Stimulated activated CD4-positive, alpha-beta T cell treated with anti-CD3 and anti-CD28 coated beads, TNF-alpha, amount 100 ng/mL, for 1 hour (primary cell): ENCODE measurements at places on chromosomes 2 and 18.

DNA sequence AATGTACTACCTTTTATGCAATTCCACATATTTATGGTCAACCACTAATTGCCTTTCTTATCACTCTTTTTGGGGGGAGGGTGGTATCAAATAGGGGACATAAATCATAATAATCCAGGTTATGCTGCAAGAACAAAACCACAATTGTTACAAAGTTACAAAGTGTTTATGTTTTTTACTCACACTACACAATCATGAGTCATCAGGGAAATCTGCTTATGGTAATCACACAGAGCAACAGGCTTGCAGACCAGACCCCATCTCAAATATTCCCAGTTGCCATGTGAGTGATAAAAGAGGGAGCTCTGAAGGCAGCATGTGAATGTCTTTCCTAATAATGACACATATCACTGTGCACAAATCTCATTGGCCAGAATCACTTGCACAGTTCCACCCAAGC is 304.7 kb upstream of the TMEFF2 start:
- DNase-seq = no peak

DNA sequence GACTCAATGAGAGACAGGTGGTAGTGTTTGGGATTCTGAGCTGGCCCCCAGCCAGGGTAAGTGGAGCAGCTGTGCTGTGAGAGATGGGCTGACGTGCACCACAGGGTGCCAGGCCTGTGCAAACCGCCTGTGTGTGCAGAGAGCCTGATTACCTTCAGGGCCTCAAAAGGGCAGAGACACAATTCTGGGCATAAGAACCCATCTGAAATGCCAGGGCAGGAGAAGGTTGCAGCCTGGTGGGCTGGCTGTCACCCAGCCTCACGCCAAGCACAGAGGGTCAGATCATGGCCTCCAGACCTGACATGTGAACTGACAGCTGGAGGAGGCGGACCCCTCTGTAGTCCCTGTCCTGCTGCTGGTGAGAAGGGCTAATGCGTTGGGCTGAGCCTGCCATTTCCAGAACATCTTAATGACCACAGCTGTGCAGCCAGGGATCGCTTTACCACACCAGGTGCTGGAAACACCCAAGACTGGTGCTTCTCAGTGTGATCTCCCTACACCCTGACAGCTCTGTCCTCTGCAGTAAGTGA is 100.9 kb downstream of the ARL4C start:
- no peak for DNase-seq

- no peak for DNase-seq
Observed at GRCh38 chr18:31219395-31219794, 56.7 kb upstream of the DSC1 start.

GRCh38 chr2:68637047-68637446 is 6.3 kb upstream of the PROKR1 start:
- no peak for DNase-seq

DNA sequence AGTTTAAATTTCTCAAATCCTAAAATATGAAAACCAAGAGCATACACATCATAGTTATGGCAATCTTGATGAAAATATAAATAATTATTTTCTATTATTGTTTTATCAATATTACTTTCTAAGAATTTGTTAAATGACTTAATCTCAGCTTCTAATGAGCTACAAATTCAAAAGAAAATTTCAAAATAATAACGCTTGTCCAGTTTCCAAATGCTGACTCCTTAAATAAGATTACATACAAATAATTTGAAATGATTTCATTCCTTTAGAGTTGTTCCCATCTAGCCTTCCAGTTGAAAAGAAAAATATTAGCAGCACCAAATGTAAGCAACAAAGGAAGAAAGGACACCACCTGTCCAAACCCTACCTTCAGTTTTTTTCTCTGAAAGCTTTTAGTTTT is 82.4 kb upstream of the COL5A2 start:
- no peak for DNase-seq

GRCh38 chr2:85802354-85803103 is 48.7 kb downstream of the ATOH8 start:
- no peak for DNase-seq

DNA sequence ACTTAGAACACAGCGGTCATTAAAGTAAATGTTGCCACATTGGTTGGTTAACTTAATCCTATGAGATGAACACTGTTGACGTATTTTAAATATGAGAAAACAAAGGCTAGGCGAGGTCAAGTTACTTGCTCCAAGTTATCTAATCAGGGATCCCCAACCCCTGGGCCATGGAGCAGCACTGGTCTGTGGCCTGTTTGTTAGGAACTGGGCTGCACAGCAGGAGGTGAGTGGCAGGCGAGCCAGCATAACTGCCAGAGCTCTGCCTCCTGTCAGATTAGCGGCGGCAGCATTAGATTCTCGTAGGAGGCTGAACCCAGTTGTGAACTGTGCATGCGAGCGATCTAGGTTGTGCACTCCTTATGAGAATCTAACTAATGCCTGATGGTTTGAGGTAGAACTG is 878.9 kb downstream of the CPS1 start:
- no peak for DNase-seq

DNA sequence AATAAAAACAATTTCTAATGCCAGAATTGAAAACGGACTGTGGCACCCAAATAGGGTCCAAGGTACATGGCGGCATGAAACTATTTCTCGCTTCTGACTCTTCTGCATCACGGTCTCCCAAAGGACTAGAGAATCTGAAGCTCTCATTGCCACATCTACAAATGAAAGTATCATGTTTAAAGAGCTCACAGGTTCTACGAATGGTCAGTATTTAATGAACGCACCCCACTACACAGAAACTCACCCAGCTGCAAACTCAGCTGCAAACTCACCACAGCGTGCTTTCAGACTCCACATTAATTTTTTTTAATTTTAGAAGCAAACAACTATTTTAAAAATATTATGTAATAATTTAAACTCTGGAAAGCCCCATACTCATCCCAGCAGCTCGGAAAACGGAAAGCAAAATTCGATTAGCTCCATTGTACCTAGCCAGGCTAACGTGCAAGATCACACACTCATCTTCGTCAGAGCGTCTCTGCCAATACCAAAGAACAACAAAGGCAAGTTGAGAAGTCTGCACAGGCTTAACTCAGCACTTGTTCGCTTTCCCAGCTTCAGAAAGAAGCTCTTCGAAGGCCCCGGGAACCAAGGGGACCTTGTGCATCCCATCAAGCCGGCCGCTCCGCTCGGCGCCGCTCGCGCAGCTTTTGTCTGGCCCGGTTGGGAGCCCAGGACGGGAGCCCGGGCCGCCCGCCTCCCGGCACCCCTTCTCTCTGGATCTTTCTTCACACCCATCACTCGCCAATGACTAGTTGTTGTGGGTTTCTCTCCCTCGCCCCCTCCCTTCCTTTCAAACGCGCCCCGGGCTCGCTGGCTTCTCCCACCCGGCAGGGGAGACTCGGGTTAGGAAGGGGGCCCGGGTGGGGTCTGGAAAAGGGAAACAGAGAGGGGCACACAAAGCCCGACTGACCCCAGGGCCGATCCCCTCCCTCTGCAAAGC is 785 bp downstream of the CLASP1 start:
- no peak for DNase-seq

- DNase-seq = no peak
Observed at GRCh38 chr2:80113399-80113798, 191.2 kb downstream of the LRRTM1 start.

DNA sequence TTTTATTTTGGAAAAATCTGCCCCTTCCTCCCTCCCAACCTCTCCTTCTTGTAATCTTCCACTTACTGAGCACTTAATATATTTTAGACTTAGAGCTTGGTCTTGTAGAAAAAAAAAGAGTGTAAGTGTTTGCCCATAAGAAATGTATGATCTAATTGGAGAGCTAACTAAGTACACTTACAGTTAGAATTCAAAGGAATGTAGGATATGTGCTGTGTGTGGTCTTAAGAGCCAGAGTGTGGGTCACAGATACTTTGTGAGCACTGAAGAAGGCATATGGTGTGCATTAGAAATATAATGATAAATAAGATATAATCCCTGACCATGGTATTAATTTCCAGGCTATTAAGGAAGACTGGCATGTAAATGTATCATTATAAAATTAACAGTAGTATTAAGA is 91.8 kb upstream of the ZNF521 start:
- DNase-seq = no peak

DNA sequence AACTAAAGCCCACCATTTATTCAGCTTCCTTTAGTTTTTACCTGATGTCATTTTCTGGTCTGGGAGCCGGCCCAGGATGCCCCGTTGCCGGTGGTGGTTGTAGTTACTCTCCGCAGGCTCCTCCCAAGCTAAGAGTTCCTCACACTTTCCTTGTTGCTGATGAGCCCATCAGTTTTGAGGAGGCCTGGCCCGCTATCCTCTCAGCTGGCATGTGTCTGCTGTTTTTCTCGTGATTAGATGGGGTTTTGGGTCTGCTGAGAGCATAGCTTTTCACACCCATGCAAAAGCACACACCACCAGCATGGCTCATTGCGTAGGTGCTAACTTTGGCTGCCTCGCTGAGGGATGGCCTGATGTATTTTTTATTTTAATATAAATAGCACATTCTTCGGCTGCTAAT is 72.1 kb downstream of the PSMG2 start:
- no peak for DNase-seq

GRCh38 chr2:152762202-152762601 is 43.8 kb downstream of the ARL6IP6 start:
- DNase-seq = no peak
